ENCODE measurements at places on chromosomes 4 and X. TPM values are rescaled to one million over a fixed set of nuclear protein-coding genes. Genes with fewer than 3 reads are reported as not detected.

DNA sequence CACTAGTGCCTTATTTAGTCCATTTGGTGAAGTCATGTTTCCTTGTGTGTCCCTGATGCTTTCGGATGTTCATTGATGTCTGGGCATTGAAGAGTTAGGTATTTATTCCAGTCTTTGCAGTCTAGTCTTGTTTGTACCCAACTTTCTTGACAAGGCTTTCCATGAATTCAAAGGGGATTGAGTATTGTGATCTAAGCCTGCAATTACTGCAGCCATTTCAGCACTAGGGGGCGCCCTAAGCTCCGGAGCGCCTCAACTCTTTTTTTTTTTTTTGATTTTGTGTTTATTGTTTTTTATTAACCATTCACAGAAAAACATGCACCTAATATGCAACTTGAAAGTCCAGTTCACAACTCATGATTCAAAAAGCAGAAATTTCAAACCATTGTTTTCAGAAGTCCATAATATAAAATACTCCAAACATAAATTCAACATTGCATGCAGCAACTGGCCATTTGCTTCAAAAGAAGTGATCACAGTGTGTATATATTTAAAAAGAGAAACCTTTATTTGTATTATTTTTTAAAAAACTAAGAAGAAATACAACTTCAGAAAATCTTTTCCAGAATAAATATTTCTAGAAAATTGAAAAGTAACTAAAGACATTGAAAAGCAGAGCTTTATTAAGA lies 59.2 kb downstream of the PTPN13 start:
- no peak overlapping the region for H3K4me3 ChIP-seq
- H3K27ac ChIP-seq = no peak overlapping the region
- no peaks in the 10 kb centered on the region for H3K36me3 ChIP-seq

DNA sequence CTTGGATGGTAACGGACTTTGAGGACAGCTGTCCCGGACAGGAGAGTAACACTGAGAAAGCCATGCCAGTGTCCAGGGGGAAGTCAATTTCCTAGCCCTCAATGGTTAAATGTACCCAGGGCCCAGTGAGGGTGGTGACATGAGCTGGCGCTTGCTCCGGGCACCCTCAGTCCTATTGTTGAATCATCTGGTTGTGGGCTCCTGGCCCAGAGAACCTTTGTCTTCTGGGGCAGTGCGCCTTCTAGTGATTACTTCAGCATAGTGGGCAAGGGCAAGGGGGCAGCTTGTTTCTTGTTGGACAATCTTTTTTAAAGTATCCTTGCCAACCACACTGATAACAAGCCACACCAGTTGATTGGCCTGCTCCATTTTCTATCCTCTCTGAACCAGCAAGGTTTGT lies 30.9 kb upstream of the TRPC5 start:
- no peaks in the 10 kb centered on the region for H3K4me1 ChIP-seq
- no peak for DNase-seq
- no peak overlapping the region for H3K4me3 ChIP-seq
- no peaks in the 10 kb centered on the region for H3K27me3 ChIP-seq

DNA sequence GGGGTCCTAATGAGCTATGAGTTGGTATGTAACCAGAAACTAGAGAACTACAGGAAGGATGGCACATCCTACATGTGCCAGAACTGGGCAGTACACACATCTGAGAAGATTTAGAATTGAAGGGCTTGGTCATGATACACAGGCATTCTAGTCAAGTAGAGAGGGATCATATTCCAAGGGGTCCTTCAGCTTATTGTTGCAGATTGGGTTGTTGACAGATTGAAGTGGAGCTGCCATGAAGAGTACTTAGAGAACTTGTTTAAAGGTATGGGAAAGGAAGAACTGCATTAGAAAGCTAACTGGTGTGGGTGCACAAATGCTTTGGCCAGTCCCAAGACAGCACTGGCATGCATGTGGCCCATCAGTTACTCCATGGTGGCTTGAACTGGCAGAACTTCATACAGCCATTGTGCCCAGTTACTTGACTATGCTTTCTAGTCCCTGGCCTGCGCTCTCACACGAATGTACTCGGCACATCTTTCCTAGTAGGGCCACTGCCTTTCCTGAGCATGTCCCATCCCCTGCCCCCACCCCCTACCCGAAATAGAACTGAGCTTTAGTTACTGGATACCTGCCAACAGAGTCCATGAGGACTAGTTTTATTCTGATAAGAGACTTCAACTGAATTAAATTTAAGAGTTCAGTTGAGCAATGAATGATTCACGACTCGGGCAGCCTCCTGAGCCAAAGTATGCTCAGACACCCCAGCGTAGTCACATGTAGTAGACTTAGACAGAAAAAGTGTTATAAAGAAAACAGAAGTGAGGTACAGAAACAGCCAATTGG lies 64.0 kb downstream of the CCNG2 start:
- H3K4me1 ChIP-seq = no peaks in the 10 kb centered on the region
- H3K27me3 ChIP-seq = no peaks in the 10 kb centered on the region
- H3K36me3 ChIP-seq = no peaks in the 10 kb centered on the region
- no peak for DNase-seq
- H3K4me3 ChIP-seq = no peak overlapping the region

DNA sequence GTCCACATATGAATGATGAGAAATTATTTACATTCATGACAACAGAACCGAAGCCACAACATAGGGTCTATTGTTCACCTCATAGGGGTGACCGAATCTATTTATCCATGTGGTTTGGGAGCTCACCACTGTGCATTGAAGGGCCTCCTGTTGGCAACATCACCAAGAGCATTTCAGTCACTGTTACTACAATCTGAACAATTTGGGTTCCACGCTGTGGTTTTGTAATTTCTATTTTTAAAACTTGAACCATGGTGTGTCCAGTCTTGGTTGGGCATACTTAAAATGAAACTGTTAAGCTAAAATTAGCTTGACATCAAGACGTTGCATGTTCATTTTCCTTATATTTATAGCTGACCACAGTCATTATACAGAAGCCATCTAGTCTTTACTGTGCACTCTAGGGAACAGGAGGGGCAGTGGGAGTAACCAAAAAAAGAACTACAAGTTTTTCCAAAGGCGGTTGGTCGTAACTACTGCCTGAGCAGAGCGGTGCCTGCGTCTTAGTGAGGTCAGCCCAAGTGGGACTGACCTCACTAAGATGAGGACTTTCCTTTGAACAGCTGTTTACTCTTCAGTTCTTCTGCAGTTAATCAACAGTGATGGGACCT lies 192.1 kb downstream of the SPRY1 start:
- no peak overlapping the region for H3K27ac ChIP-seq
- H3K27me3 ChIP-seq = no peaks in the 10 kb centered on the region

DNA sequence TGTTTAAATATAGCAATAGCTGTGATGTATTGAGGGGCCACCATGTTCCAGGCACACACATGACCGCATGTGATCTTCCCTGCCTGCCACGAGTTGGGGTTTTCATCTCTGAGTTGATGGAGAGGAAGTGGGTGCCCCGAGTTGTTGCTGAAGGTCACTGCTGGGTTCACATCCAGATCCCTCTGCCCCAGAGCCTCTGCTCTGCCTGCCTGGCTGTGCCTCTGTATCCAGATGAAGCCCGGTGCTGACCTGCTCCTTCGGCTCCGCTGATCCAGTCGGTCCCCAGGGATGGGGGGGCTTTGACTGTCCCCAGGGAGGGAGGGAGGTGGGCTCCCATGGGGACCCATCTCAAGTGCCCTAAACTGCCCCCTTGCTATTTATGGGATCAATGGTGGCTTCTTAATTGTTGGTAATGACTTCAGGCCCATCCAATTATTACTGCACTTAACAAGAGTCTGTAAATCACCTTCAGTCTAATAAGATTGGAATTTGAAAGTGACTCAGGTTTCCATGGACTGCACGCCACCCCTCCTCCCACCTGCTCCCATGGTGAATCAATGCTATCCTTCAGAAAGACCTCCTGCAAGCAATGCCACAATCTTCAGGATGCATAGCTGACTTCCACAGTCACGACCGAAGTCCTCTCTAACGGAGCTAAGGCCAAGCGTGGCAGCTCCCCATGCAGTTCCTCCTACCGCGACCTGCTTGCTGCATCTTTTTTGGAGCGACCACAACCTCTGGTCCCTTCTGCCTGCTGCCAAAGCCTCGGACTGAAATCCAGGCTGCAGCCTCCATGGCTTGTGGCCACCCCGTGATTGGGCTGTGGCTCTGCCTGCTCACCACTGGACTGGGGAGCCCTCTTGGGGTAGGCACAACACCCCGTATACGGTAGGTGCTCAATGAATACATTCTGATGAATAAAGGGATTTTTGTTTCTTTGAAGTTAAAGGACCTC lies 73.1 kb downstream of the CPZ start:
- no peaks in the 10 kb centered on the region for H3K36me3 ChIP-seq
- no peak overlapping the region for H3K4me3 ChIP-seq
- H3K4me1 ChIP-seq = no peaks in the 10 kb centered on the region
- DNase-seq = no peak
- no peak overlapping the region for H3K27ac ChIP-seq

Gene TKTL2
- total RNA-seq = not detected

Gene ADAMTS3
- total RNA-seq = not detected

Gene WNK3
- total RNA-seq = 0.32 TPM

Gene RBM47
- 1.9 TPM for total RNA-seq

Gene TXK
- 35.5 TPM for total RNA-seq
